ENCODE measurements at places on chromosomes 3 and 15.

DNA sequence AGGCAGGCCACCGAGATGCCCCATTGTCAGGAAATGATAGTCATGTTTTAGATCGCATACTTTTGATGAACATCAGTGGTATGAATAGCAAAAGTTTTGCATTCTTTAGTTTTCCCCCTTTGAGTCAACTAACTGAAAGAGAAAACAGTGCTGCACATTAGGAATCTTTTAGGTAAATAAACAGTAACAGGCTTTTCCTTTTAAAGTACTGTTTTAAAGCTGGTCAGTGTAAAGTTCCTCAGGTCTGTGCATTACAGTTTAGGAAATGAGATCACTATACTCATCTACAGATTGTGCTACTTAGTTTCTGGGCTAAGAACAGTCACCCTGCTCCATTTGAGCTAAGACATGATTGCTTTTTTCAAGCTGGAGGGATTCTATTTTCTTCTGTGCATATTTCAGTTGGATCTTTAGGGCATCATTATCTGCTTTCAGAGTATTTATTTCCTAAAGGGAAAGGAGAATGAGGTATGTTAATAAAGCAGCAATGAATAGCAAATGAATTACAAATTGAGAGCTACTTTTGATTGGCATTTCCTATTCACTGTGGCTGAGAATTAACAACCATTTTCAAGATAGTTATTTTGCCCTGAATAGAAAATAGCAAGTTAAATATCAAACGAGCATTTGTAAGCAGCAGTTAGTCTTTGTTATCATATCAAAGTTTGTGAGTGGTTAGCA is 36.5 kb downstream of the FAM98B start:
- no peak for DNase-seq

GRCh38 chr3:4730719-4731118 is 237.6 kb downstream of the ITPR1 start:
- DNase-seq = no peak

DNA sequence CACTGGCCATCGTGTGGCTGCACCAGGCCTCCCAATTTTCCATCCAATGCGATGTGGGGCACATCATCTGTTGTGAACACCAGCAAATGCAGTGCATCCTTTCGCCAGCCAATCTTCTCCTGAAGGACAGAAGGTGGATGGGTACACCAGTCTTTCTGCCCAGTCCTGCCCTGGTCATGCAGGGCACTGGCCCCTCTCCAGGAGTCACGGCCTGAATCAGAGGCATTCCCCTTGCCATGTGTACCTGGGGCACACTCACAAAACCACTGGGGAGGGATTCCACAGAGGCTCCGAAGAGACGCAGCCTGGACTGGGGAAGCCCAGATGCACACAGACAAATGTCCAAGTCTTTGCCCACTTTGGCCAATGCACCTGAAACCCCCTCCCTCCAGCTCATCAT is 65.8 kb downstream of the ITGB5 start:
- DNase-seq = no peak

GRCh38 chr3:53843195-53844177 is 2.7 kb downstream of the CHDH start:
- no peak for DNase-seq

DNA sequence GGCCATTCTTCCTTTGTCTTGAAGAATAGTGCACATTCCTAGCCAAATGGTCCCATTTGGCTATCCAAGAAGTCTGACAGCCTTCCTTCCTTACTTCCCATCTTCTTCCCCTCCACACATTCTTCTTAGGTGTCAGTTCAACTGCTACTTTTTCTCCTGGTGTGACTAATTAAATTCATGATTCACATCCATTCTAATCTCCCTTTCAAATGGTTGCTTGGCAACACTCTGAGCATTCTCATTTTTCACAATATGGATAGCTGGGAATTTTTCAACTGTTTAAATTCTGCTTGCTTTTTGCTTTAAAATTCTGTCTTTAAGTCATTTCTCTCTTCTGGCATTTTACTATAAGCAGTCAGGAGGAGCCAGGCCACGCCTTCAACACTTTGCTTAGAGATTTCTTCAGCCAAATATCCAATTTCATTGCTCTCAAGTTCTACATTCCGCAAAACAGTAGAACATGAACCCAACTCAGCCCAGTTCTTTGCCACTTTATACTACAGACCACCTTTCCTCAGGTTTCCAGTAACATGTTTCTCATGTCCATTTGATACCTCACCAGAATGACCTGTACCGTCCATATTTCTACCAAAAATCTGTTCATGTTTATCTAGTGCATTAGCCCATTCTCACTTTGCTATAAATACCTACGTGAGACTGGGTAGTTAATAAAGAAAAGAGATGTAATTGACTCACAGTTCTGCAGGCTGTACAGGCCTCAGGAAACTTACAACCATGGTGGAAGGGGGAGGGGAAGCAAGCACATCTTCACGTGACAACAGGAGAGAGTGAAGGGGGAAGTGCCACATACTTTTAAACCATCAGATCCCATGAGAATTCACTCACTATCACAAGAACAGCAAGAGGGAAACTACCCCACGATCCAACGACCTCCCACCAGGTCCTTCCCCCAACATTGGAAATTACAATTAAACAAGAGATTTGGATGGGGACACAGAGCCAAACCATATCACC is 31.9 kb upstream of the MCF2L2 start:
- DNase-seq = no peak
